ENCODE measurements at places on chromosomes 12 and 14. TPM values are rescaled to one million over a fixed set of nuclear protein-coding genes. Genes with fewer than 3 reads are reported as not detected.

GRCh38 chr14:52307905-52308304 lies 6.2 kb upstream of the PTGER2 start:
- peaks cover under 1% of the 10 kb centered on the region for H3K4me1 ChIP-seq
- H3K27me3 ChIP-seq, result no peaks in the 10 kb centered on the region
- no peak overlapping the region for H3K27ac ChIP-seq
- H3K36me3 ChIP-seq, result no peaks in the 10 kb centered on the region

DNA sequence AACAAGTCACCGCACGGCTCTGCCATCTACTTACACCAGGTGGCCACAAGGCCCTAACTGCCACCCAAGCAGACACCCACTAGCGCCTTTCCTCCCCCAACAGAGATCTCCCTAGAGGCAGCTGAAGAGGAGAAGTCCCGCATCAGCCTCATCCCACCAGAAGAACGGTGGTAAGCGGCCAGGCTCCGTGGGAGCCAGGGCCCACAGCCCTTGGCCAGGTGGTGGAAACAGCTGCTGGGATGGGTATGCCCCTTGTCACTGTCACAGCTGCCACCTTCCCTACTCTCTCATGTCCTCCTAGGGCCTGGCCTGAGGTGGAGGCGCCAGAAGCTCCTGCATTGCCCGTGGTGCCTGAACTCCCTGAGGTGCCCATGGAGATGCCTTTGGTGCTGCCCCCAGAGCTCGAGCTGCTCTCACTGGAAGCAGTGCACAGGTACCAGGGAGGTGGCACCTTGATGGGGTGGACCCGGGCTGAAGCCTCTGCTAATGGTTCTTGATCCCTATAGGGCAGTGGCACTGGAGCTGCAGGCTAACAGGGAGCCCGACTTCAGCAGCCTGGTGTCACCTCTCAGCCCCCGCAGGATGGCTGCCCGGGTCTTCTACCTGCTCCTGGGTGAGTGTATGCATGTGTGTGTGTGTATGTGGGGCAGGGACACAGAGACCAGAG lies 7.5 kb downstream of the REC8 start:
- DNase-seq, result no peak
- H3K27me3 ChIP-seq, result no peaks in the 10 kb centered on the region
- peaks cover 11% of the 10 kb centered on the region for H3K4me1 ChIP-seq
- no peak overlapping the region for H3K4me3 ChIP-seq

GRCh38 chr12:18810537-18811253 lies 72.8 kb downstream of the CAPZA3 start:
- no peaks in the 10 kb centered on the region for H3K27me3 ChIP-seq
- no peak overlapping the region for H3K27ac ChIP-seq
- H3K4me3 ChIP-seq, result no peak overlapping the region
- DNase-seq, result no peak
- H3K4me1 ChIP-seq, result peaks cover 2% of the 10 kb centered on the region
- no peaks in the 10 kb centered on the region for H3K36me3 ChIP-seq

DNA sequence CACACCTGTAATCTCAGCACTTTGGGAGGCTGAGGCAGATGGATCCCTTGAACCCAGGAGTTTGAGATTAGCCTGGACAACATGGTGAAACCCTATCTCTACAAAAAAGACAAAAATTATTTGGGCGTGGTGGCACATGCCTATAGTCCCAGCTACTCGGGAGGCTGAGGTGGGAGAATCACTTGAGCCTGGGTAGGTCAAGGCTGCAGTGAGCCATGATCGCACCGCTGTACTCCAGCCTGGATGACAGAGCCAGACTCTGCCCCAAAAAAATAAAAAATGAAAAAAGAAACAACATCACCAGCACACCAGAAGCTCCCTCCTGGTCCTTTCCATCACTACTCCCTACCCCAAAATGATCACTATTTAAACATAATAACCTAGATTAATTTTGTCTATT lies 2.6 kb downstream of the VEZT start:
- peaks cover 33% of the 10 kb centered on the region for H3K4me1 ChIP-seq
- H3K4me3 ChIP-seq, result no peak overlapping the region

DNA sequence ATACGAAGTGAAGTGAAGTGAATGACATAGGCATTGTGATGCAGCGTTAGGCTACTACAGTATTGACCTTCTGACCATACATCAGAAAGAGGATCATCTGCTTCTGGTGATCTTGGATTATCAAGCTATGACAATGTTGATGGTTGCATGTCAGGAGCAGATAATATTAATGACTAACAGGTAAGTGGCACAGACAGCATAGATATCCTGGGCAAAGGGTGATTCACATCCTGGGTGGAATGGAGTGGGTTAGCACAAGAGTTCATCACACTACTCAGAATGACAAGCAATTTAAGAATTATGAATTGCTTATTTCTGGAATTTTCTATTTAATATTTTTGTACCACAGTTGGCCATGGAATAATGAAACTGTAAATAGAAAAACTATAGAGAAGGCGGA lies 397.9 kb upstream of the ATP2B1 start:
- H3K27me3 ChIP-seq, result no peaks in the 10 kb centered on the region
- H3K4me3 ChIP-seq, result no peak overlapping the region
- no peaks in the 10 kb centered on the region for H3K36me3 ChIP-seq
- no peaks in the 10 kb centered on the region for H3K4me1 ChIP-seq
- DNase-seq, result no peak
- no peak overlapping the region for H3K27ac ChIP-seq

GRCh38 chr12:103803847-103804246 lies 37.2 kb downstream of the NT5DC3 start:
- peaks cover 99% of the 10 kb centered on the region for H3K4me1 ChIP-seq
- H3K27me3 ChIP-seq, result no peaks in the 10 kb centered on the region
- no peak for DNase-seq
- peaks cover 67% of the 10 kb centered on the region for H3K36me3 ChIP-seq
- H3K27ac ChIP-seq, result peak overlapping the region; percentile 78
- no peak overlapping the region for H3K4me3 ChIP-seq

- no peaks in the 10 kb centered on the region for H3K36me3 ChIP-seq
- no peak for DNase-seq
- no peak overlapping the region for H3K27ac ChIP-seq
- no peaks in the 10 kb centered on the region for H3K4me1 ChIP-seq
Measured at GRCh38 chr12:70507442-70507841, 129.8 kb downstream of the PTPRB start.

DNA sequence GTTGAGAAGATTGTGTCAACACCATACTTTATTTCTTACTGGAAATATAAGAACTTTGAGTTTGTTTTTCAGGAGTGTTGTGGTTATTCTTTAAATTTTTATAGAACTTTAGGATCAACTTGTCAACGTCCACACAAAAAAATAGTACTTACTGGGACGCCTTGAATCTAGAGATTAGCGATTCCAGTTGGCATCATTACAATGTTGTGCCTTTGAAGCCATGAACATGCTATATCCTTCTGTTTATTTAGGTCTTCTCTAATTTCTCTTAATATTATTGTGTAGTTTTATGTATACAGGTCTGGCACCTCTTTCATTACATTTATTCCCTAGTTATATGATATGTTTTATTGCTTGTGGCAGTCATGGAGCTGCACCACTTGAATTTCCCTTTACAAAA lies 320.8 kb upstream of the CCDC196 start:
- no peak for DNase-seq
- H3K36me3 ChIP-seq, result no peaks in the 10 kb centered on the region
- H3K27ac ChIP-seq, result no peak overlapping the region
- H3K4me1 ChIP-seq, result no peaks in the 10 kb centered on the region
- H3K27me3 ChIP-seq, result no peaks in the 10 kb centered on the region

DNA sequence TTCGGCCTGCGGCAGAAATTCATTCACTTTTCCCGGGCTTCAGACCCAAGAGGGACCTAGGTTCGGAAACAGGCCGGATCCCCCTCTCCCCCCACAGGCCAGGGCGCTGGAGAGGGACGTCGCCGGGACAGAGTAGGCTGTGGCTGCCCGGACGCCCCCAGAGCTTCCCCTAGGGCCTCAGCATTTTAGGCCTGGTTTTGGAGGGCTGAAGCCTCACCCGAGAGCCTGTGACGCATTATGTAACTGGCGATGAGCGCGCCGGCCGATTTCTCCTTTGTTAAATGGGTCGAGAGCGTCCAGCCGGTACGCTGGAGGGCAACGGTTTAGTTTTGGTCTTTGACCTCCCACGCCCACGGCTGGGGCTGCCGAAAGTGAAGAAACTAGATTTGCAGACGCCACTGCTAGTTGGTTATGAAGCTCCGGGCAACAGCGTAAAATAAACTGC lies 657 bp downstream of the PEBP1 start:
- DNase-seq, result no peak
- peak overlapping the region; percentile 95 for H3K27ac ChIP-seq
- H3K4me3 ChIP-seq, result peak overlapping the region; percentile 98
- H3K36me3 ChIP-seq, result peaks cover 27% of the 10 kb centered on the region

- DNase-seq, result no peak
- H3K27me3 ChIP-seq, result no peaks in the 10 kb centered on the region
- H3K27ac ChIP-seq, result no peak overlapping the region
- no peaks in the 10 kb centered on the region for H3K4me1 ChIP-seq
Measured at GRCh38 chr14:26928019-26928418, 330.2 kb upstream of the NOVA1 start.

GRCh38 chr14:26993556-26993955 lies 395.7 kb upstream of the NOVA1 start:
- H3K4me3 ChIP-seq, result no peak overlapping the region
- no peaks in the 10 kb centered on the region for H3K4me1 ChIP-seq
- H3K36me3 ChIP-seq, result no peaks in the 10 kb centered on the region
- no peak overlapping the region for H3K27ac ChIP-seq
- DNase-seq, result no peak

DNA sequence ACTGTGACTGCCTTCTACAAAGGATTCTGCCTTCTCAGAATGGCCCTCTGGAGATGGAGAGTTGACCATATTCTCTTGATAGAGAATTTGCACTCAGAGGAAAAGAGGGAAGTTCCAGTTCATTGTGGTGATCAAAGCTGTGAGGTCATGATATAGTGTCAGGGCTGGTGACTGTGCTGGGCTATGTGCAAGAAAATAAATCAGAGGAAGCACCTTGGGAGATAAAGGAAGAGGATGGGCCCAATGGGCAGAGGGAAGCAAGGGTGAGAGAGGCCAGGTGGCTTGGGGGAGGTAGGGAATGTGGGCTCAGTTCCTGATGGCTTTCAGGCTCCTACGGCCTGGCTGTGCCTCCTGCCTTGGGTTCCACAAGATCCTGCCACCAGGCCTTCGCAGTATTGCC lies 145.8 kb downstream of the SLC8A3 start:
- H3K4me3 ChIP-seq, result no peak overlapping the region
- H3K27me3 ChIP-seq, result peaks cover 19% of the 10 kb centered on the region
- DNase-seq, result no peak
- H3K36me3 ChIP-seq, result no peaks in the 10 kb centered on the region
- no peaks in the 10 kb centered on the region for H3K4me1 ChIP-seq

GRCh38 chr12:72033991-72034390 lies 95.3 kb downstream of the TPH2 start:
- no peak for DNase-seq
- H3K4me3 ChIP-seq, result no peak overlapping the region
- H3K27ac ChIP-seq, result no peak overlapping the region
- no peaks in the 10 kb centered on the region for H3K36me3 ChIP-seq

DNA sequence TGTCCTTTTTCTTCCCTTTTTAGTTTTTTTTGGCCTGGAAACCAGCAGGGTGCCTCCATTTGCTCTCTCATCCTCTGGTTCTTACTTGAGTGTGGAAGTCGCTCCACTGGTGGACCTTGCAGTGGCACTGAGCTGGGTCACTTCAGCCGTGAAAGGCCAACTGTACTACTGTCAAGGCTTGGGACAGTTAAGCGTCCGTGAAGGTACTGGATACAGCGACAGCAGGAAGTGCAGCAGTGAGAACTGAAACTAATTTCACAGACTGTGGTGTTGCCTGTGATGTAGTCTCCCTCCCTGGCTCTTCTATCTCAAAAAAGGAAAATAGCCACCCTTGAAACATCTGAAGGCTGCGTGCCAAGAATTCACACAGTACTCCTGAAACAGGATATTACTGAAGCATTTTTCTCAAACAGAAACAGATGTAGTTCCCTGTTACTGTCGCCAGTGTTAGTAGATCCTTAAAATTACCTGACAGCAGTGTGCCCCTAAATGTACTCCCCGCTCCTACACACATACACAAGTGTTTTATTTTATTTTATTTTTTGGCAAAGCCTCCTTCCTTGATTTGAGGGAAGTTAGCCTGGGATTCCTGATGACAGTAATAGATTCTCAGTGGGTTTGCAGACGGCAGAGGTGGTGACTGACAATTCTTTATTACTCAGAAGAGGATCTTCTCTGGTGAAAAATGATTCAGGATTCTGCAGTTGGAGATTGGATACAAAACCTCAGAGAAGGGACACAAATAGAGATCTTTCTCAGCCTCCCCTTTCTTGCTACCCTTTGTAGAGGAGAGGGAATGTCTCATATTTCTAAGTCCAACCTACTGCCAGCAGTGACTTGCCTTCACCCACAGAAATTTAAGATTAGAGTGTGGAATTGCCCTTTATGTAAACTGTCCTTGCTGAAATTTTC lies 4.4 kb downstream of the SUSD6 start:
- H3K36me3 ChIP-seq, result no peaks in the 10 kb centered on the region
- H3K27me3 ChIP-seq, result no peaks in the 10 kb centered on the region
- DNase-seq, result no peak

DNA sequence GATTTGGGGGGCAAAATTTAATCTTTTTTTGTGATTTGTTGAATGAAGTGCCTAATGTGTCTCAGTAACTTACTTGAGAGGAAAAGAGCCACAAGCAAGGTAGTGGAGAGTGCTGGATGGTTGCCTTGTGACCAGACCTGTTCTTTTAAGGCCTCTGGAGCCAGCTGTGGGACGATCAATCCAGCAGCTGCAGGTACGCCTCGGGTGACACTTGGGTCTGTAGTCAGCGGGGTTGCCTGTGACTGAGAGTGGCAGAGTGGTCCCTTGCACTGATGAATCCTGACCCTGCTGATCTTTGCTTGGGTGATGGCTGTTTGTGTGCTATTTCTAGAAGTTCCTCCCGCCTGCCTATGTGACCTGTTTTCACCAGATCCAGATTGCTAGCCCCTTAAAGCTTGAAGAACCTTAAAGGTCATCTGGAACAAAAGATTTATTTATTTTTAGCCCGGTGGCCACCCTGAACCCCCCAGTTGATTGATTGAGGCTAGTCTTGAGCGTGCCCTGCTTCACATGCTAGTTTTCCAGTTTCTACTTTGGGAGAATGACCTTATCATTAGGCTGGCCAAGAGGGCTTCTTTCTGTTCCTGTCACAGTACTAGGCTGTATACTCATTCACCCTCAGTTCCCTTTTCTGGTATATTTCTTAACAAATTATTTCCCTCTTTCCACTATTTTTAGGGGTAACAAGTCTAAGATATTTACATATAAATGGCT lies 23.2 kb downstream of the PRKCH start:
- DNase-seq, result no peak
- H3K27me3 ChIP-seq, result no peaks in the 10 kb centered on the region
- no peak overlapping the region for H3K4me3 ChIP-seq
- H3K4me1 ChIP-seq, result peaks cover 38% of the 10 kb centered on the region

The AMN gene
- total RNA-seq, result not detected

The DNAI7 gene
- not detected for total RNA-seq

The TECPR2 gene
- total RNA-seq, result 34.5 TPM

The SLCO1A2 gene
- 0.19 TPM for total RNA-seq

The CARMIL3 gene
- total RNA-seq, result not detected

The DCN gene
- total RNA-seq, result 1,556 TPM

The RNASE8 gene
- total RNA-seq, result not detected

All from esophagus muscularis mucosa (tissue), 4 donors.